NAMALWA (cell line): ENCODE measurements at places on chromosomes 3 and 15.

- no peak for DNase-seq
Observed at GRCh38 chr3:160473221-160473620, 23.6 kb upstream of the TRIM59 start.

- no peak for DNase-seq
Observed at GRCh38 chr3:193212844-193213243, 28.2 kb upstream of the PLAAT1 start.

DNA sequence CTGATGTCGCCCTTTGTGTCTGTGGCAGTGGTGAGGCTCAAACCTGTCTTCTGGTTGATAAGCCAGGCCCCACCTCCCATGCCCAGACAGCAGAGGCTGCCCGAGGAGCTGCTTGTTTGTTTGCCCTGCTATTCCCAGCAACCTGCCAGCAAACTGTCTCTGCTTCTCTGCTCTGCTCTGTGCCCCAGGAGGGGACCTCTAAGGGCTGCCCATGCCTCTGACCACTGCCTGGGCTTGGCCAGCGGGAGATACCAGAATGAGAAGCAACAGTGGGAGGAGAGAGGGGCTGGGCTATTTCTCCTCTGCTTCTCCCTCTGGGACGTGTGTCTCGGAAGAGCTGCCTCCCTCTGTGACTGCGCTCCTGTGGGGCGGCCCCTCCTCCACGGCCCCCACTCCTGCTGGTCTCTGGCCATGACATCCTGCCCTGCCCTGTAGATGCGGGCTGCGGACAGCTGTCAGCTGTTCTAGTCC is 213.1 kb downstream of the RPLP1 start:
- no peak for DNase-seq

- no peak for DNase-seq
Observed at GRCh38 chr3:169303660-169304059, 359.9 kb downstream of the MECOM start.

DNA sequence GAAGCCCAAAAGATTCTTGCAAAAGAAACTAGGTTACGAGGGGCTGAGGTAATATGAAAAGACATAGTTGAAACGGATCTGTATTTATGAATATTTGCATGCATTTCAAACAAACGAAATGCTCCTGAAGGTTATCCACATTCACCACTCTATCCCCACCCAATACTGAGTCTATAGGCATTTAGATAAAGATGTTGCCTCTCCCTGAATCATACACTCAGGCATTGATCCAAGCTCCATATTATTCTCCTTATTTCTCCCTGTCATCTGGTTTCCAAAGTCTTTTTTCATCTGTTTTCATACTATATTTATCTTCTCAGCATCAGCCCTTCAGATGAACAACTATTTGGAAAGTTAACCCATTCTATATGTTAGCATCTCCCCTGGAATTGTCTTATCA is 492.5 kb upstream of the TGFBR2 start:
- no peak for DNase-seq

- peak; percentile 31 for DNase-seq
Observed at GRCh38 chr3:32778389-32778788, 39.4 kb upstream of the TRIM71 start.

GRCh38 chr15:40197434-40197833 is 36.6 kb downstream of the BUB1B start:
- no peak for DNase-seq

DNA sequence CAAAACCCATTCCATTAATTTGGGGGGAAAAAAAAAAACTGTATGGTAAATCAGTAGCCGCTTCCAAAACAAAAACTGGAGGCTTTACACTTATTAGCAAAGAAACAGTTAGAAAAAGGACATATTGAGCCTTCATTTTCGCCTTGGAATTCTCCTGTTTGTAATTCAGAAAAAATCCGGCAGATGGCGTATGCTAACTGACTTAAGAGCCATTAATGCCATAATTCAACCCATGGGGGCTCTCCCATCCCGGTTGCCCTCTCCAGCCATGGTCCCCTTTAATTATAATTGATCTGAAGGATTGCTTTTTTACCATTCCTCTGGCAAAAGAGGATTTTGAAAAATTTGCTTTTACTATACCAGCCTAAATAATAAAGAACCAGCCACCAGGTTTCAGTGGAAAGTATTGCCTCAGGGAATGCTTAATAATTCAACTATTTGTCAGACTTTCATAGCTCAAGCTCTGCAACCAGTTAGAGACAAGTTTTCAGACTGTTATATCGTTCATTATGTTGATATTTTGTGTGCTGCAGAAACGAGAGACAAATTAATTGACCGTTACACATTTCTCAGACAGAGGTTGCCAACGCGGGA is 9.4 kb upstream of the RPL24 start:
- peak; percentile 86 for DNase-seq

GRCh38 chr3:139421460-139421859 is 32.0 kb upstream of the COPB2 start:
- no peak for DNase-seq

GRCh38 chr3:31284776-31285175 is 247.9 kb upstream of the STT3B start:
- DNase-seq: no peak

- DNase-seq: no peak
Observed at GRCh38 chr3:150627557-150627956, 24.4 kb downstream of the SELENOT start.

GRCh38 chr3:23761440-23761896 is 44.3 kb upstream of the UBE2E1 start:
- DNase-seq: peak; percentile 88

DNA sequence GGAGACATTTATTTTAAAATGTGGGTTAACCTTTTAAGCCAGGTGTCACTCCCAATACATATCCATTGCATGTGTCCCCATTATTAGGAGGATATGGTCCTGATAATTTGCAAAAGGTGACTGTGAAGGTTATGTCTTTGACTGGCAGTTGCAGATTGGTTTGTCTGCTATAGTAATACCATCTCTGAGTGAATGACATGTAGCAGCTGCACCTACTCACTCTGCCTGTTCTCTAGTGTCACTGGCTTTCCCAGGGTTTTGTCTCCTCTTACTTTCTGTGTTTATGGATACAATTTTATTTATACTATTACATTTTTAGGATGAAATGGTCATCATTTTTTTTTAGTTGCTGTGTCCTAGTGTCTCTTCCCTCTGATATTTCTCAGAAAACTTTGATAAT is 393.2 kb downstream of the C3orf38 start:
- DNase-seq: no peak
